ENCODE measurements at places on chromosomes 6 and 20.

- no peak for DNase-seq
Observed at GRCh38 chr6:36364669-36365479, 22.6 kb downstream of the ETV7 start.

GRCh38 chr6:79737172-79737571 lies 106.0 kb downstream of the SH3BGRL2 start:
- peak; percentile 6 for DNase-seq

GRCh38 chr20:37669773-37670236 lies 24.0 kb upstream of the CTNNBL1 start:
- DNase-seq: no peak

GRCh38 chr6:140854318-140854717 lies 1278.4 kb upstream of the GJE1 start:
- DNase-seq: no peak

- DNase-seq: no peak
Observed at GRCh38 chr6:132168961-132169360, 217.8 kb upstream of the CCN2 start.

- no peak for DNase-seq
Observed at GRCh38 chr6:113018351-113019151, 671.4 kb downstream of the RFPL4B start.

DNA sequence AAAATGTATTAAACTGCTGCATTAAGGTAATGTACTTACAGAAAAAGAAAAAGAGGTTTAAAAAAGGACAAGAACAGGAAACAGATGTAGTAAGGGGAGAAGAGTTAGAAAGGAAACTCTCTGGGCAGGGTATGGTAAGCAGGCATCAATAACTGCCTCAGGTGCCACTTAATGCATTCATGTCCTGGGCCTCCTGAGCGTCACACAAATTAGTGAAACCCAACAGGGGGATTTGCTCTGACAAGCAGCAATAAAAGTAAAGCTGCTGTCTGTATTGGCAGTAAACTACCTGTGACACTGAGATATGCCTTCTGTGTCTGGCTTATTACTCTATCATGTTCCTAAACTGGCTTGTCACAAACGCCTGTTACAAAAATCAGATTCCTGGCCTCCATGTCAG lies 1.5 kb upstream of the EFHC1 start:
- DNase-seq: no peak

GRCh38 chr6:136544326-136544725 lies 5.9 kb downstream of the MAP7 start:
- DNase-seq: no peak

GRCh38 chr6:95071464-95071863 lies 505.9 kb upstream of the MANEA start:
- no peak for DNase-seq

GRCh38 chr6:16302721-16303552 lies 64.5 kb downstream of the GMPR start:
- no peak for DNase-seq

DNA sequence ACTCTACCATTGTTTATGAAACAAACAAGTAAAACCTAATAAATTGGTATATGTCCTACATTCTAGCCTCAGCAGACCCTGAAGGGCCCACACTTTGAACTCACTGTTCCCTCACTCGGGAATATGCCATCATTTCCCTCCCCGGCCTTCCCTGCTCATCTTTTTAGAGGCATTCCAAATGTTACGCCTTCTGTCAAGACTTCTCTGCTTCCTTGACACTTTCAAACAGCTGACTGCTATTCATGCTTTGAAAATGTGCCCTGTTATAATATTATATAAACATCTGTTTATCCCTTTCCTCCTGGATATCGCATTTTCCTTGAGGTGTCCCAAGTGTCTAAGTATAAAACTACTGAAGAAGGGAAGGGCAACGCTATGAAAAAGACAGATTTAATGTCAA lies 249.5 kb upstream of the THEMIS start:
- DNase-seq: no peak

DNA sequence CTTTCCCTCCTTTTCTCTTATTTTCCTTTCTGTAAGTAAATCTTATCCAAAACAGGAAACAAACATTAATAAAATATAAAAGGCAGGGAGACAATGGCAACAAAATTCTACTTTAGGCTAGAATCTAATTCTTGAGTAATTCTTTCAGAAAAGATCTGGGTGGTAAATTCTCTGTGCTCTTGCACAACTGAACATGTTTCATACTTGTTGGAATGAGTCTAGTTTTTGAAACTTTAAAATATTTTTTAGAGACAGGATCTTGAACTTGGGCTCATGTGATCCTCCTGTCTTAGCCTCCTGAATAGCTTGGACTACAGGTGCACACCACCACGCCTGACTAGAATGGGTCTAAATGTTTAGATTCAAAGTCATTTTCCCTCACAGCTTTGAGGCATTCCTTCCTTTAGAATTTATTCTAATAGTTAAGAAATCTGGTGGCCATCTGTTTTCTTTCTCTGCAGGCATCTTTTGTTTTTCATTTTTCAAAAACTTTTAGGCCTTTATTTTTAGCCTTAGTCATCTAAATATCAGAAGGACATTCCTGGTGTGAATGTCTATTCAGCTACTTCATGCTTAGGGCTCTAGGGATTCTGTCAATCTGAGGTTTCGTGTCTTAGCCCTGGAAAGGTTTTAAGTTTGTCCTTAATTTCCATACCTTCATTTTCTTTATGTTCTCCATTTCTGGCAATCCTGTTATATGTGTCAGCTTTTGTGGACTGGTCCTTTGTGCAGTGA lies 76.5 kb downstream of the CDKAL1 start:
- no peak for DNase-seq

GRCh38 chr6:128713461-128713860 lies 169.5 kb upstream of the LAMA2 start:
- DNase-seq: peak; percentile 1

DNA sequence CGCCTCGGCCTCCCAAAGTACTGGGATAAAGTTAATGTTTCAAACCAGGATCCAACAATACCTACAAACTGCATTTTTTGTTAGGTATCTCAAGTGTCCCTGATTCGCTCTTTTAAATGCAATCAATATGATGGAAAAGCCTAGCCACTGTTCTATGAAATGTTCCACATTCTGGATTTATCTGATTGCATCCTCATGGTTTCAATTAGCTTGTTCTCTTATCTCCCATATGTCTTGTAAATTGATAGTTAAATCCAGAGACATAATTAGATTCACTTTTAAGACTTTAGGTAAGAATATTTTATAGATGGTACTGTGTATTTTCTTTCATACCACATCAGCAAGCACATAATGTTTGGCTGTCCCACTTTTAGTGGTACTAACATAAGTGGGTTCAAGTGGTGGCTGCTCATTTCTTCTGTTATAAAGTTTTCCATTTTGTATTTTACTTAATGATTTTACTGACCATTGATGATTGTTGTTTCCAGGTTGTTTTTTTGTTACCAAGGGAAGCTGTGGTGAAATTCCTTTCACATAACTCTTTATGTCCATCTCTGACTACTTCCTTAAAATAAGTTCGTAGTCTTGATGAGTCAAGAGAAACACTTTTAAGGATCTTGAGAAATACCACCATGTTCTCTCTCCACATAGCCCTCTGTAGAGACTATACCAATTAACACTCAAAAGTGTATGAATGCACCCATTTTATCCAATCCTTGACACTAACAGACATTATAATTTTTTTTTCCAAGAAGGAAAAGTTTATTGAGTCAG lies 40.5 kb downstream of the RNGTT start:
- DNase-seq: no peak

GRCh38 chr6:140124498-140124897 lies 750.0 kb upstream of the CITED2 start:
- no peak for DNase-seq

DNA sequence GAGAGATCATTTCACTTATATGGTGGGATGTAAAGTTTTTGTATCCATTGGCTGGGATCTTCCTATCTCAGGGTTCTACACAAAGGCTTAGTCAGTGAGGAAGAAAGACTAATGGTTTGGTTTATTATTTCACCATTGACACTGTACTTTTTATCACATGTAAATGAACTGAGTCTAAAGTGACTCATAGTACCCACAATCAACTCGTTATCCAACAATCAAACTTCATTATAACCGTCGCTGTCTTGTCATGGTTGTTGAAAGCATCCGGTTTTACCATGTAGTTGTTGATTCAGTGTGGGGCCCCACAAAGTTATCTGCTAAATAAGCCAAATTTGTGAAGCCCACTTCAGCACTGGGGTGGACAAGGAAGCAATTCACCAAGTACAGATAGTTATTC lies 55.8 kb upstream of the MTRF1L start:
- no peak for DNase-seq

DNA sequence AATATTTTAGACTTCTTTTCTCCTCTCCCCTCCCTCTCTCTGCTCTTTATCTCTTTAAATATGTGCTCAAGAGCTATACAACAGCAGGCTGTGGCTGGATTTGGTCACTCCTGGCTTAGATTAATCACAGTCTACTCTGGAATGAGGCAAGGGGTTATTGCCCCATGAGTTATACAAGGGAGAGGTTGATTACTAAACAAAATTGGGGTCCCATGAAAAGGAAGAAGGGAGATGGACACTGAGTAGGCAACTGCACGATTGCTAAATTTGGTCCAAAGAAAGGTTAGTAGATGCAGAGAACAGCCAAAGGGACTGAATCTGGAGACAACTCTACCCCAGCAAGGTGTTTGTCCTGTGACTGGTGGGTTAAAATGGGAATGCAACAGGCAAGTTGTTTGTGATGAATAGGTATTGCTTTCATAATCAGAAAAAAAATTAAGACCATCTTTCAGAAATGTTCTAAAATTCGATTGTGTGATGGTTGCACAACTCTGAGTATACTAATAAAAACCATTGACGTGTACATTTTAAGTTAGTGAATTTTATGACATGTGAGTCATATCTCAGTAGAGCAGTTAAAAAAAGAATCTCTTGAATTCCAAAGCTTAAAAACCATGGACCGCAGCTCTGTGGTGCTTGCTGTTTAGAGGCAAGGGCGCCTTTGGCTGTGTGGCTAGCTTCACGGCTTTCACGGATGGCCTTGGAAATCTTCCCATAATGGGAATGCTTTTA lies 57.1 kb downstream of the KIZ start:
- no peak for DNase-seq
